T-cell (primary cell): ENCODE measurements at places on chromosomes 13 and 19. TPM values are rescaled to one million over a fixed set of nuclear protein-coding genes. Genes with fewer than 3 reads are reported as not detected.

The TEKTIP1 gene
- total RNA-seq: 10.3 TPM

The PRRG2 gene
- 0.60 TPM for total RNA-seq

The ATXN8OS gene
- total RNA-seq: not detected

The CEACAM5 gene
- total RNA-seq: 1.3 TPM

The KCTD15 gene
- 5.9 TPM for total RNA-seq

The ZNF549 gene
- 9.0 TPM for total RNA-seq

The ICAM5 gene
- 1.1 TPM for total RNA-seq

The ADAMTSL5 gene
- total RNA-seq: 7.9 TPM

The APOC4 gene
- not detected for total RNA-seq

The SYNE4 gene
- 3.7 TPM for total RNA-seq

The CIRBP gene
- 670 TPM for total RNA-seq

The DHRS12 gene
- 21.7 TPM for total RNA-seq

The FFAR3 gene
- 0.47 TPM for total RNA-seq

The RNF225 gene
- not detected for total RNA-seq

The BEST2 gene
- total RNA-seq: not detected

The PRODH2 gene
- total RNA-seq: not detected

The DNM2 gene
- 329 TPM for total RNA-seq

The SPRED3 gene
- 2.9 TPM for total RNA-seq

The ZNF492 gene
- 0.79 TPM for total RNA-seq

The IFNL4 gene
- not detected for total RNA-seq

The FLT1 gene
- total RNA-seq: 1.6 TPM

The CDC42EP5 gene
- total RNA-seq: not detected

The ZNF439 gene
- 6.6 TPM for total RNA-seq

The FOSB gene
- total RNA-seq: 1,173 TPM

The USHBP1 gene
- total RNA-seq: 0.60 TPM

The PRR22 gene
- total RNA-seq: 5.4 TPM

The GJA3 gene
- total RNA-seq: 0.66 TPM

The SYCN gene
- total RNA-seq: 0.82 TPM

The OR4F17 gene
- total RNA-seq: not detected

The C19orf38 gene
- total RNA-seq: 0.51 TPM

The TUBA3C gene
- not detected for total RNA-seq

The SLITRK6 gene
- not detected for total RNA-seq

The ZNF814 gene
- total RNA-seq: 36.2 TPM

The LAMP1 gene
- 105 TPM for total RNA-seq
